ENCODE measurements at places on chromosomes 6 and 20. TPM values are rescaled to one million over a fixed set of nuclear protein-coding genes. Genes with fewer than 3 reads are reported as not detected.
A peak's percentile ranks its signal among the peaks of the same experiment; 100 is the strongest.

DNA sequence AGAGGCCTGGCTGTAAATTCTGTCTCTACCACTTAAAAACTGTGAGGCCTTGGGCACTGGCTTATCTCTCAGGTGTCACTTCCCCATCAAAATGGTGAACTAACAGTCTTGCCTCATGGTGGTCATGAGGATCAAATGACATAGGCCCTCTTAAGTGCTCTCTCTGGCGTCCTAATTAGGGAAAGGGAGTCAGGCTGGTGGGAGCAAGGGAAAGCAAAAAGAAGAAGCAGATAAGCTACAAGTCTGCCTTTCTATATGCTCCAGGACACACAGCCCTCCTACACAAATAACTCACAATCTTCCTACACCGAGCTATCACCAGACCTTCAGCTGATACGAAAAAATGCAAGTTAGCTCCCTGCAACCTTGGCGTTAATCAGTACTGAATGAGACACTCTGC is 19.5 kb upstream of the SLC22A16 start:
- no peak for DNase-seq

GRCh38 chr6:25872814-25873213 is 1.2 kb downstream of the SLC17A3 start:
- DNase-seq: no peak

GRCh38 chr6:167044696-167045095 is 45.5 kb downstream of the CEP43 start:
- DNase-seq: no peak

GRCh38 chr6:32796848-32797776 is 19.7 kb downstream of the HLA-DOB start:
- peak; percentile 81 for DNase-seq

DNA sequence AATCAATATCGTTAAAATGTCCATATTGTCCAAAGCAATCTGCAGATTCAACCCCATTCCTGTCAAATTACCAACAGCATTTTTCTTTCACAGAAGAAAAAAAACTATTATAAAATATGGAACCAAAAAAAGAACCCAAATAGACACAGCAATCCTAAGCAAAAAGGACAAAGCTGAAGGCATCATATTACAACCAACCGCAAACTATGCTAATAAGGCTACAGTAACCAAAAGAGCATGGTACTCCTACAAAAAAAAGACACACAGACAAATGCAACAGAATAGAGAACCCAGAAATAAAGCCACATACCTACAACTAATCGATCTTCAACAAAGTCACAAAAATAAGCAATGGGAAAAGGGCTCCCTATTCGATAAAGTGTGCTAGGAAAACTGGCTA is 49.2 kb downstream of the RNGTT start:
- DNase-seq: no peak

- DNase-seq: no peak
Measured at GRCh38 chr6:105038259-105038658, 81.4 kb downstream of the LIN28B start.

DNA sequence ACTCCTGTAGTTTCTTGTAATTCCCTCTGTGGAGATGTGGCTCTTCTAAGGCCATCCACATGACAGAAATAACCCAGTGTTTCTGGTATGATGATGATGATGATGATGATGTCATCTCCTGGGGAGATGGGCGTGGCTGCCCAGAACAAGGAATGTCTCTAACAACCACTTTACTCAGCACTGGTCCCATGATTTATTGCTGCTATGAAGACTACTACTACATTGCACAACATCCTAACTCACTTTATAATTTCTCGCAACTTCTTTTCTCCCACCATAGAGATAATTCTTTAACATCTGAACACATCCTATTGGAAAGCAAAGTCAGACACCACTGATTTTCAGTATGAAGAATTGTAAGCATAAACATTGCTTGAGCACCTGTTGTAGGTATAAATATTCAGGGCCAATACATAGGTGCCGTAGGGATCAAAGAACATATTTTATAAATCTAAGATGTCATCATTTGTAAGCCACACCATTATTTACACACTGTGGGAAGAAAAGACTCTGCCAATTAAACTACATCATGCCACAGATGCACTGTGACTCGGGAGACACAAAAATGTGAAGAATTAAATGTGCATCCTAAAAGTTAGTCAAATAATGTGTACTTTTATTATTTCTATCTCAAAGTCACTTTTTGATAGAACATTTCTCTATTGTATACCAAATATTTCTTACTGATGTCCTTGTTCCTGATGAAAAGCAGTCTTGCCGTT is 6.4 kb downstream of the TPMT start:
- DNase-seq: peak; percentile 78

NPEPL1 gene
- 20.6 TPM for total RNA-seq

TFAP2D gene
- not detected for total RNA-seq

SASH1 gene
- 16.4 TPM for total RNA-seq

VWA7 gene
- total RNA-seq: 6.1 TPM
